ENCODE measurements at places on chromosomes 4 and X.

DNA sequence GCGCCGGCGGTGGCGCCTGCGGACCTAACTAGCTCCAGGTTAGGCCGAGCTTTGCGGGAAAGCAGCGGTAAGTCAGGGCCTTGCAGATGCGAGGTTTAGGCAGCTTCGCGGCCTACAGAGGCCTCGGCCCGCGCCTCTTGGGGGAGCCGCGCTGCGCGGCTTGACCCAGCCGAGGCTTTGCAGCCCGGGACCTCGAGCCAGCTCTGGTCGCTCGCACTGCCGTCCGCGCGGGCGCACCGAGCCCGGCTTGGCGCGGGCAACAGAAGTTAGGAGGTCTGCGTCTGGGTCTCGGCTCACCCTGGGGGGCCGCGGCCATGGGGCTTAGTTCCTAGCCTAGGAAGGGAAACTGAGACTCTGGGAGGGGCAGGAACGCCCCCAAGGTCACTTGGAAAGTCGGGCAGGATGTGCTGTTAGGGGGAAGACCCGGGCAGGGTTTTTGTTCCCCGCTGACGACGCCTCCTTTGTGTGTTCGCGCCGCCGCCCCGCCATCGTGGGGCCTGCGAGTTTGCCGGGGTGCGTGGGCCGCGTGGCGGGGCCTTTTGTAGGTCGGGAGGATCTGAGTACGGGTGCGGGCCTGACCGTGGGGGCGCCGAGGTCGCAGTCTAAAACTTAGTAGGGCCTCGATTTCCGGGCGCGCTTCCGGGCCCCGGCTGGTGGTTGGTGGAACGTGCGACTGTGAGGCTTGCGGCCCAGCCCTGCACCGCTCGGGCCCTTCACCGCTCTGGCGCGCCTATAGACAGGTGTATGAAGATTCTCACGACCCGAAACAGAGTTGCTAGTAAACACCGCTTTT lies 482 bp downstream of the RNF4 start:
- no peak for DNase-seq

- no peak for DNase-seq
These were observed 28.6 kb downstream of the MAML3 start for GRCh38 chr4:140125374-140125773.

- DNase-seq, result no peak
These were observed 35.0 kb downstream of the PROM1 start for GRCh38 chr4:16048619-16049419.

DNA sequence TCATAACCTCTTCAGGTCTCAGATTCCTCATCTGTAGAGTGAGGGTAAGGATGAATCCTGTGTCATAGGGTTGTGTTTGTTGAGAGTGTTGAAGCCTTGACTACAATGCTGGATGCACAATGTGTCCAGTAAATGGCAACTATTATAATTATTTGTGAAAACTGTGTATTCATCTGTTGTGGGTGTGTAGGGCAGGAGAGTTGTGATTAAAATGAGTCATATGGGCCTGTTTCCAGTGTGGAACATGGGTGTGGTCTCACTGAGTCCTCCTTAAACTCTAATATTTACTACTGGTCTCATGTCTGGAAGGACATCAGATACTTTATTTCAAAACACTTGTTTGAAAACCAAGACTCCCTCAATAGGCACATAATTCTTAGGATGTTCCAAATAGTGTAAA lies 208.5 kb upstream of the CASK start:
- DNase-seq, result no peak

DNA sequence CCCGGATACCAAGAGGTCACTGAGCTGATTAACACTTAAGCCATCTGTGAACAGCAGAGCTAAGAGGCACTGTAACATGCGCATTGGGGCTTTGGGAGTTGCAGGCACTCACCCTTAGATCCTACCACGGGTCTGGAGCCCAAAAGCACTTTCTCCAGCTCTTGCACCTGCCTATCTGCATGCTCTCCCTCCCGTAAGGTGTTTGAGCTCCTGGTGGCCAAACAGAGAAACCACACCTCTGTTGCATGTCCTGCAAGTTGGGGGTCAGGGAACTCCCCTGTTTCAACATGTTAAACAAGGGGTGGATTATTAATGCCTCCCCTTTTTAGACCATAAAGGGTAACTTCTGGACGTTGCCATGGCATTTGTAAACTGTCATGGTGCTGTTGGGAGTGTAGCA lies 49.8 kb downstream of the GYPA start:
- no peak for DNase-seq

- DNase-seq, result peak; percentile 10
These were observed 328.7 kb downstream of the PCDH18 start for GRCh38 chr4:137203601-137204000.

GRCh38 chr4:8072235-8072968 lies 86.2 kb downstream of the ABLIM2 start:
- DNase-seq, result no peak

DNA sequence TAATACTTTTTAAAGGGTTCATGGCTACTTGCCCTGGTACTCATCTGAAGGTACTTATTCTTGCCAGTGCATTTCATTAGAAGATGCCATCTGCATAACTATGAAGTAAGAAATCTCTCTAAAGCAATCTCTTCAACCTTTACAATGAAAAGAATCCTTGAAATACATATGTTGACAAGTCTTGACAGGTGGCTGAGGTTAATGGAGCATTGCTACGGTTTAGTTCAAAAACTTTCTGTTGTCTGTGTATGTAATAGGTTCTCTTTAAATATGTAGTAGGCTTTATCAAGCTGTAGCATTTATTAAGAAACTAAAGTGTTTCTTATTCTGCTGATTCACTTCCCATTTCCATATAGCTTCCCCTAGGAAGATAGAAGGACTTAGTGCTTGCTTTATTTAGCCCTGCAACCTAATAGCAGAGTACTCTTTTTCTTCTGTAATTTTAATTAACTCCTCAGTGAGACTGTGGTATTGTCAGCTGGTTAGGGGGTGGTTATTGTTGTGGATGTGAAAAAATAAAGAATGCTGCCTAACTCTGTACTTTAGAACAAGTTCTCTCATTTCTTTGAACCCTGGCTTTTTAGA lies 39.3 kb downstream of the SLAIN2 start:
- no peak for DNase-seq

GRCh38 chr4:128847082-128847724 lies 37.7 kb downstream of the JADE1 start:
- no peak for DNase-seq

DNA sequence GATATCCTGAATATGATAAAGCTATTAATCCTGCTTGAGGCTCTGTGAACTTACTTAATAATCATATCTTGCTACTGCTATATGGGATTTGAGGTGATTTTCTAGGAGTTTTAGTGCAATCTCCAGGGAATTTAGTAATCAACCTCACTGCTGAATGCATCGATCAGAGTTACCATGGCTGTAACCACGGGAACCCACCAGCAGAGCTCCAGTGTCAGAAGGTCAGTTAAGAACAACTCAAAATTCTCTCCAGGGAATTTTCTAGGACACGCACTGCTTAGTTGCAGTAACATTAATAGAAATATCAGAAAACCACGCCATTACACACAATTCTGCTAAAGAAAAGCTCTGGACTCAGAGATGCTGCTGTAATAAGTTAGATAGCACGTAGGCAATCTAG lies 1477.2 kb upstream of the TENM3 start:
- no peak for DNase-seq

GRCh38 chr4:38696697-38697096 lies 32.7 kb downstream of the KLF3 start:
- DNase-seq, result no peak

DNA sequence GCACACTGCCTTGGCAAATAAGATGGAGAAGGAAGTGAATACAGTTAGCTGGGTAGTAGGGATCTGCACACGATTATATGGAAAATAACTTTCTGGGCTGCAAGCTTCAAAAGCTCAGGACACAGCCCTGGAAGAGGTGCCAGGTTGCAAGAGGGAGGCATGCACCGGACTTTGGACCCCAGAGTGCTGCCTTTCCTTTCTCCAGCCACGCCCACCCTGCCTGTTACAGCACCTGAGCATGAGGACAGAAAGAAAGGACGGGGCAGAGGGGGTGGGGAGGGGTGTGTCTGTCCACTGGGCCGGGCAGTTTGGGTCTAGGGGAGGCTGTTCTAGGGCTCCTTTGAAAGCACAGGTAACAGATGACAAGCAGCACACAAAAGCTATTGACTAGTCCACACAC lies 152.8 kb downstream of the ENPP6 start:
- DNase-seq, result no peak

DNA sequence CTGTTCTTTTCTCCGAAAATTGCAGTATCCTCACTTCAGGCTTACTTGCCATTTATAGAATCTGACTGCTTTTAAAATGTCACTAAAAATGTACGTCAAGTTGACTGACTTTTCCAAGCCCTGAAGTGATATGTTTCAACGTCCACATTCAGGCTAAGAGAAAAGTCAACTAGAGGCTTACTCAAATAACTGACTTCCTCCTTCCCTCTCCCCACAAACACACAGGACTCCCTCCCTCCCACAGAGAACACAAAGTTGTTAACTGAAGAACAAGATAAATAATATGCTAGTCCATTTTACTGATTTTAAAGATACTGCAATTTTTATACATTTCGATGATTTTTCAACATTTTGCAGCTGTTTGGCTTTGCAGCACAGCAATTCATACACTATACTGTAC lies 13.8 kb upstream of the CDKL2 start:
- no peak for DNase-seq

GRCh38 chr4:48939785-48940184 lies 33.2 kb upstream of the OCIAD2 start:
- peak; percentile 39 for DNase-seq

DNA sequence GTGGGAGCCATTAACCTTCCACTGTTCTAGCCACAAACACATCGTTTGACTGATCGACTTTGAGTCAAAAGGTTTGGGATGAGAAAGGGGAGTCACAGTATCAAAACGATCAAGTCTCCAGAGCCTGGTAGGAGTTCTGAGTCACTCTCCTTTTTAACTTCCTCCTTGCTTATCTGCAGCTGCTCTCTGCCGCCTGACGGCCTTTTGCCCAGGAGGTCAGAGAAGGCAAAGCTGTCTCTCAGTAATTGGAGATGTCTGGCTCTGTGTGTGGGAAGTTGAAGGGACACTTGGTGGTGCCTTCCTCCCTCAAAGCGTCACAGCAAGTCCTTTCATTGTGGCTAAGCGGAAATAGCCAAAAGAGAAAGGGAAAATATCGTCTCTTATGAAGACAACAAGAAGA lies 63.1 kb downstream of the ANOS1 start:
- no peak for DNase-seq

- DNase-seq, result no peak
These were observed 30.5 kb upstream of the SHOX start for GRCh38 chrX:599837-600715.

DNA sequence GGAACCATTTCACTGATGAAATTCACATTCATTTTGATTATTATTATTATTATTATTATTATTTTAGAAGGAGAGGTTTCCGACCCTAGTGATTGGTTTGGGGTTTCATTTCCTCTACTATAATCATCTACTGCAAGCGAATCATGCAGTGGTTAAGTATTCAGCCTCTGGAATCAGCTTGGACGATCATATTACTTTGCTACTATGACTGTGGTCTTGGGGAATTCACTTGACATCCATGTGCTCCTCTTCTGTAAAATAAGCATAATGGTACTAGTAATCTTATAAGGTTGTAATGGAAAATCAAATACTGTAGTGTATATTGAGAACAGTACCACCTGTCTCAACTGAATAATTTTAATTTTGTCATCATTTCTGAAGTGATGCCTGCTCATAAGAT lies 132.1 kb upstream of the SLC4A4 start:
- DNase-seq, result peak; percentile 71
